ENCODE measurements at places on chromosomes 5 and 9.

DNA sequence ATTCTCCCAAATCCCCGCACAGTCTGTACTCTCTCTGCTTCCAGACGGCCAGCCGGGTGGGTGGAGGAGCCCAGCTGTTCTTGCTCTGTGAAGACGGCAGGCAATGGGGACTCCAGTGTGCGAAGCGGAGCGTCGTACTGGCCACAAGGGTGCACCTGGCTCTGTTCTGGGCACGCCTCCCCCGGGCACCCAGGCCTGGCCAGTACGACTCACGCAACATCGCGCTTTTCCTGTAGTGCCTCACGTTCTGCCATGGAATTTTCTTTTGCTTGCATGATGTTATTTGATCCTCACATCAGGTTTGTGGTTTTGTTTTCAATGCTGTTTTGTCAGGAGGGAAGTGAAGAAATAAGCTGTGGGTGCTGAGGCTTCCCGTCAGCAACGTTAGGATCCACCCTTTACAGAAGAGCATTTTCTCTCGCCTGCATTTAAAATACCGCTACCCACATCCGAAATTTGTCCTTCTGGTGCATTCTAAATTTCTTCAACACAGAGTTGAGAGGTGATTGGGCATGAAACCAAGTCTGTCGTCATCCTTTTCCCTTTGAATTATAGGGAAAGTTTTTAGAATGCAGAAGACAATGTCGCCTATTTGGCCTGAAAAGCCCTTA is 311.7 kb downstream of the TRIM36 start:
- no peak for DNase-seq

GRCh38 chr5:108524564-108524963 is 142.7 kb upstream of the FBXL17 start:
- no peak for DNase-seq

DNA sequence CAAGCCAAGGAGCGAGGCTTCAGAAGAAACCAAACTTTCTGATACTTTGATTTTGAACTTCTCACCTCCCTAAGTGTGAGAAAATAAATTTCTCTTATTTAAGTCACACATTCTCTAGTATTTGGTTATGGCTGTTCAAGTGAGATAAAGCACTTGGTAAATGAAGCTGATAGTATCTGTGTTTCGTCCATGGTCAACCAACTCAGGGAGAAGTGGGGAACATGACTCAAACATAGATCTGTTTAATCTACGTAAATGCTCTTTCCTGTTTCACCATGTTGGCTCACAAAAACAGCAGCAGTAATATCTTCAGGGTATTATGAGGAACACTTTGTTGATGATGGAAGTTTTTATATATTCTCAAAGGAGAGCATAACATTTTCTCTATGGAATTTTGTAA is 2167.2 kb upstream of the C9orf72 start:
- DNase-seq, result no peak

GRCh38 chr9:38232895-38233294 is 159.6 kb upstream of the ALDH1B1 start:
- DNase-seq, result no peak

DNA sequence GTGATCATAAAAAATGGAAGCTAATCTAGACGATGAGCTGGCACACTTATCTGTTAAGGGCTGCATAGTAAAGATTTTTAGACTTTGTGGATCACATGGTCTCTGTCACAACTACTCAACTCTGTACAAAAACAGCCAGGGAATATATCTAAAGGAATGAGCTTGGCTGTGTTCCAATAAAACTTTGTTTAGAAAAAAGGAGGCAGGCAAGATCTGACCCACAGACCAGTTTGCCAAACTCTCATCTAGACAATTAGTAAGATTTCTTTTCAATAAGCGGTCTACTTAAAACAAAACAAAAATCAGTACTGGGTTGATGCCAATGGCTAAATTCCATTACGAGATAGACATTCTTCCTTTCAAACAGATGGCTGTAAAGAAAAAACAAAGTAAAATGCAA is 53.0 kb upstream of the RETREG1 start:
- no peak for DNase-seq

DNA sequence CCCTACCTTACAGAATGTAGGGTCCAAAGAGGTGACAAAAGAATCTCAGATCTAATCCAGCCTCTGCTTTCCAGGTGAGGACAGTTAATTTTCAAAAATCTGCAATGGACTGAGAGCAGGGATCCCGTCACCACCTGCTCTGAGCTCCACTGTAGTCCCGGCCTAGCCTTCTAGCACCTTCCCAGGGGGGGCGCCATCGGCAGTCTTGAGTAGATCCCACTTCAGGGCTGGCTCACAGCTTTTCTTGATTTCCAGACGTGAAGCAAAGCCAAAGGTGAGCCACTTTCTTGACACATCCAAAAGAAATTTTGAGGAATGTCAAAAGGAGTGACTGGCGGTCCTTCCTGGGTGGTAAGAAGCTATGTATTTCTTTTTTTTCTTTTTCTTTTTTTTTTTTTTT is 114.1 kb downstream of the SYK start:
- DNase-seq, result no peak

GRCh38 chr9:81829195-81829882 is 98.9 kb upstream of the SPATA31D4 start:
- DNase-seq, result no peak

GRCh38 chr5:9192266-9192665 is 353.6 kb downstream of the SEMA5A start:
- DNase-seq, result no peak

GRCh38 chr9:72576087-72576486 is 54.7 kb downstream of the TMC1 start:
- DNase-seq, result no peak

Data from neural crest cell (in vitro differentiated cells).